Stimulated activated CD4-positive, alpha-beta T cell treated with anti-CD3 and anti-CD28 coated beads, Interleukin-15, amount 100 ng/mL, for 24 hours (primary cell): ENCODE measurements at places on chromosomes 5 and 9.

DNA sequence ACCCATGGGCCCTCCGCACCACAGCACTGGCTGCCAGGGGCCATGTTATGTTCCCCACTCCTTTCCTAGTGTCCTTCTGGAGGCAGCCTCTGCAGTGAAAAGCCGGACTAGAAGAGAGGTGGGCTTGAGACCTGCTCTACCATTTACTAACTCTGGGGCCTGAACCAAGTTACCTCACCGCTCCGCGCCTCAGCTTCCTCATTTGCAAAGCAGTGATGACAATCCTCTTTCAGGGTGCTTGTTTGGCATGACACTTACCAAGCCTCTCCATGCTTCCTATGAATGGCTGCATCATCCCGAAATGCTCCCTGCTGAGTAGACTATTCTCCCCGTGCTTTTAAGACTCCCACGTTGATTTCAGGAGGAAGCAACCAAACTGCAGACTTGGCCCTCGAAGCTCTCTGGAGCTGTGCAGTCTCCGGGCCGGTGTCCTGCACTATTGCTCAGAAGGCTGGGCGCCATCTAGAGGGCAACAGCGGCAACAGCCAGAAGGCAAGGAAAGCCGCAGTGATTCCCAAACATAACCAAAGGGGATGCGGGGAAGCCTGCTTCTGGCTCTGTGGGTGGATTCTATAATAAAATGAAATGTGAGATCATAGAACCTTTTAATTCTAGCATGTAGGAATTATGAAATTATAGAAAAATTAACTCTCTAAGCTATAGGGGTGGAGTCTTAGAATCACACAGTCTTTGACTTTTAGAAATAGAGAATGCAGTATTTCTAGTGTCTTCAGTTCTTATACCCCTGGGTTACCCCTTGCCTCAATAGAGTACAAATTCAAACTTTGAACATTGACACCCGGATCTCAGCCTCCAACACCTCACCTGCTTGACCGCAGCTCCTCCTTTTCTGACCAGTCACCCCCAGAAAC is 599.8 kb upstream of the BRINP1 start:
- peak; percentile 68 for DNase-seq

- DNase-seq = no peak
Measured at GRCh38 chr5:149383399-149383798, 4.3 kb upstream of the IL17B start.

DNA sequence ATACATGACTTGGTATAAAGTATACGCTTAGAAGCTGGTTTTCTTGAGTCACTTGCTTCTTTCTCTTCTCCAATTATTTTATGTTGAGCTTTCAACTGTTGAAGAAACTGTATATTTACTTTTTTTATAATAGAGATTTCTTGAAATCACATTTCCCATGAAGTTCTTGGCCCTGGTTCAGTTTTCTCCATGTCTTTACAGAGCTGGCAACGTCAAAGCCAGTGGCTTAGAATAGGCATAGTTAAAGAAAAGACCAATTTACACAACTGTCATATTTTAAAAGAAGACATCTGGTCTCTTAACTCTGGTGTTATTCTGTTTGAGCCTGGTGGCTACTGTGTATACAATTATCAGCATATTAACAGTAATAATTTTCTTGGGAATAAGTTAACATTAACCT is 1249.3 kb downstream of the CDH12 start:
- DNase-seq = no peak

- no peak for DNase-seq
Measured at GRCh38 chr5:140828362-140828737, 590 bp downstream of the PCDHA6 start.
